ENCODE measurements at places on chromosomes 12 and 14.

DNA sequence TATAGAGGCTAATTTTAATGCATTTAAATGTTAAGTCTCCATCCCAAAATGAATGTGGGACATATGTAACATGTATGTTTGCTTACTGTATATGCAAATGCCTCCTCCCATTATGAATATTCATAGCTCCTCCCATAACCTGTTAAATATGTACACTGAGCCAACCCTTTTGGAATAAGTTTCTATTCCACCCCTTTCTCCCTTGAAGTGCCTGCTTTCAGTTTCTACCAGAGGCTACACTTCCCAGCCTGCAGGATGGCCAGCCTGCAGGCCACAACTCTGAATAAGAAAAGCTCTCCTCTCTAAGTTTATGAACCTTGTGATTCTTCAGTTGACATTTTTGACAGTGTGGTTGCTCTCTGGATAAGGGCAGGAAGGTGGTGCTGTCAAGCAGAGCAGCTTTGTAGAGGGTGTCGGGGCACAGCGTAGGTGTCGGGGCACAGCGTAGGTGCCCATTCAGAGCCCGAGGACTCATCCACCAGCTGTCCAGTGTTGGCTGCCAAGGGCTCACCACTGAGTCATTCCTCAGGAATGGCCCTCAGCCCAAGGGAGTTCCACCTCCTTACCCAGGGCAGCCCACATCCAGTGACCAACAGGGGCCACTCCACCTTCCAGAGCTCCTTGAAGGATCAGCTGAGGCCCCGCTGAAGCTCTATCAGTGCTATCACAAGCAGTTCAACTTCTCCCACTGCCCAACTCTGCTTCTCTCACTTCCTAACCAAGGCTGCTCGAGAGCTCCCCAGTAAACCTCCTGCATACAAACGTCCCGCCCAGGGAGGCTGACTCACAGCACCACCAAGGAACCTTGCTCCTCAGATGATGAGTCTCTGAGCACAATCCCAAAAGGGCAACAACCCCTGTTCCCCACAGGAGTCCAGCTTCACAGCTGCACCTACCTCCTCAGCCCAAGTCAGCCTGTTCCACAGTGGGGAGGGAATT is 31.4 kb downstream of the VWF start:
- DNase-seq: peak; percentile 72

GRCh38 chr14:89870316-89870715 is 84.2 kb downstream of the EFCAB11 start:
- no peak for DNase-seq

- DNase-seq: no peak
These were observed 62.6 kb upstream of the BICD1 start for GRCh38 chr12:32043928-32044549.

DNA sequence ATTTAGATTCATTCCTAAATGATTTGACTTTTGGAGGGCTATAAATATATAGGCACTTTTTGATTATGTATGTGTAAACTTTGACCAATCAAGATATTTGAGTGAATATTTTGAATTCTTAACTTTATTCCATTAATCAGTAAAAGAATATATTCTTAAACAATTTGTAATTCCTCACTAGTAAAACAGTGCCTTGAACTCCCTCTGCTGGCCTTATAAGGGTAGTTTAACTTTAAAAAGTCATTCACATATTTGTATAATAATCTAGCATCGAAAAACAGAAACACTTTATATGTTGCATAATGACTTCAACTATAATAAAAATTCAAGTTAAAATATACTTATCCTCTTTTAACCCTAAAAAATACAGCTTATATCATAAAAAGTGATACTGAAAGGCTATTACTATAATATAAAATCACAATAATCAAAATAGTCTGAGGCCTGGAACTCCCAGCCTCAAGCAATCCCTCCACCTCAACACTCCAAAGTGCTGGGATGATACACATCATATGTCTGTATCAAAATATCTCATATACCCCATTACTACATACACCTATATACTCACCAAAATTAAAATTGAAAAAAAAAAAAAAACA is 31.2 kb downstream of the CCDC59 start:
- peak; percentile 48 for DNase-seq

DNA sequence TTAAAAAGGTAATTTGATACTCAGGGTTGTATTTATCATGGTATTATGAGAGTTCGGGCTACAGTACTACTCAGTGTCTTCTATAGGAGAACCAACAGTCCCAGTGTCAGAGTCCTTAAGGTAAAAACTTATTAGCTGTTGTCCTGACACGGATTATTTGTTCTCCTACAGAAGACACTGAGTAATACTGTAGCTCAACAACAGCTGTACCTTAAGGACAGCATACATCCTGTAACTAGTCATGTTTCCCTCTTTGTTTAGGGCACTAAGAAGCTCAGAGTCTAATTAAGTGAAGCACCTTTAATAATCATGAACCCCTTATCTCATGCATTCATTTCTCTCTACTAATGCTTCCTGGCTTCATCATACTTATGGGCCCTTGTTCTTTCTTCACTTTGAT is 33.9 kb downstream of the ARF6 start:
- DNase-seq: no peak

- no peak for DNase-seq
These were observed 13.6 kb downstream of the PAH start for GRCh38 chr12:102903337-102904007.

- no peak for DNase-seq
These were observed 45.4 kb upstream of the GZMB start for GRCh38 chr14:24679248-24679961.

DNA sequence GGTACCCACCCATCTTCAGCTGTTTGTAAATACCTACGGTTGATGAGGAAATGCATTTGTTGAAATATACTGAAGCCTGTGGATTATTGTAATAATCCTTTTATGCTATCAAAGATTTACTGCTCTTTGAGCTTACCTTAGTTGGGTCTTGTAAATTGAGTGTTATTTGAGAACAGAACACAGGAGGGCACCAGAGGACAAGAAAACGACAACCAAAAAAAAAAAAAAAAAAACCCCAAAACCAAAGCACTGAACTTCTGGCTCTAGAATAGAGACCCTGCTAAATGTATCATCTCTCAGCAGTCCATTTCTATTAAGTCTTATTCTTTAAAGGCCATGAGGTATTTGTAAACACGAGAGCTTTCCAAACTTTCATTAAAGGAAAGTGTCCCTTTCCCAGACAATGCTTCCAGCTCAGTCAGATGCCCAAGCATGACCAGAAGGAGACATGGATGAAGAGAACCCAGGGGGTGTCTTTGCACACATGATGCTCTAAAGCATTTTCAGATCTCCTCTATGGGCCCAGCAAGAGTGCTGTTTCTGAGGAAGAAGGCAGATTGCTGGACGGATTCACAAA is 763.9 kb downstream of the NRXN3 start:
- DNase-seq: no peak

GRCh38 chr12:105418229-105418628 is 87.7 kb downstream of the C12orf75 start:
- no peak for DNase-seq

DNA sequence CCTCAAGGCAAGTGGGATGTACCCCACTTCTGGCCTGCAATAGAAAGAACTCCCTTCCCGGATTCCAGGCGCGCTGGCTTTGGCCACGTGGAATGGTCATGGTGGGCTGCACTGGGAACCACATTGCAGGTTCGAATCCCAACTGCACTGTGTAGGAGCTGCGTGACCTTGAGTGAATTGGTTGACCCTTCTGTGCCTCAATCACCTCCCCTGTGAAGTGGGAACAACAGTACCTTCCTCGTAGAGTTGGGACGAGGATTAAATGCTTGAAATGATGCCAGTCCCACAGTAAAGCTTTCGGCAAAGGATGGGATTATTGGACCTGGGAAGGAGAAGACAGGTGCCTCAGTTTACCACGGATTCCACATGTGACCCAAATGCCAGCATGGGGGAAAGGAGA is 36.8 kb upstream of the MYL2 start:
- no peak for DNase-seq

DNA sequence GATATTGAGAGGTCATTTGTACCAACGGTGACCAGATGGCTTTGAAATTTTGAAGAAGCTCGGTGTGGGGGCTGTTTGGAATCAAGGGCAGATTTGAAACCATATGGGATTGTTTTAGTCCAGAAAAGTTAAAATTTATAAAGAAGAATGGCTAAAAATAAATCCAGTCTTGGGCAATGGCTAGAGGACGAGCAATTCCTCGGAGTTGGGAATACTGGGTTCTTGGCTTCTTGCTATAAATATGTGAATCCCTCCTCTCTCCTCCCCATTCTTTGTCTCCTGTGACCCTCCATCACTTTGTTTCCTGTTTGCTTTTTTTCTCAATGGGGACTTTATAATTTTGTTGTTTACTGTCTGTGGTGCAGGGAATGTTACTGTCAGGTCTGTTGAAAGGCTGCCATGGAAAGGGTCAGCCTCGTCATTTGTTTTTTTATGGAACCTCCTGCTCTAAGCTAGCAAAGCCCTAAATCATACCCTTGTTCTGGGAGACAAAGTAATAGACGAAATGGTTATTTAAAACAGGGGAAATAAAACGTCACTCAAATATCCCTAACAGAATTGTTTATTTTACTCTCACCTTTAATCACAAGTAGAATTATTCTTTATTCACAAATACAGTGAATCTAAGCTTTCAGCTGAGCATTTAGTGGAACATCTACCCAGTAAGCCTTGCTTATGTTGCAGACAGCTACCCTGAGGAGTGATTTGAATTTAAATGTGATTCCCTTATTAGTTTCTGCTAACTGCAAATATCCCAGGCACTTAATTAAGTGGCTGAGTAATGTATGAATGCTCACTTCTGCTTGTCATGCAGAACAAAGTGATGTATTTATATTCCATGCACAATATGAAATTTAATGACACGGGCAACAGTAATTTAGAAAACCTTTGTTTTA is 273.1 kb upstream of the NOVA1 start:
- no peak for DNase-seq

GRCh38 chr14:102853648-102854047 is 68.8 kb upstream of the AMN start:
- peak; percentile 25 for DNase-seq

- no peak for DNase-seq
These were observed 38.0 kb downstream of the PTGER2 start for GRCh38 chr14:52352061-52352491.

- no peak for DNase-seq
These were observed 161.3 kb upstream of the CCND2 start for GRCh38 chr12:4112290-4112689.

DNA sequence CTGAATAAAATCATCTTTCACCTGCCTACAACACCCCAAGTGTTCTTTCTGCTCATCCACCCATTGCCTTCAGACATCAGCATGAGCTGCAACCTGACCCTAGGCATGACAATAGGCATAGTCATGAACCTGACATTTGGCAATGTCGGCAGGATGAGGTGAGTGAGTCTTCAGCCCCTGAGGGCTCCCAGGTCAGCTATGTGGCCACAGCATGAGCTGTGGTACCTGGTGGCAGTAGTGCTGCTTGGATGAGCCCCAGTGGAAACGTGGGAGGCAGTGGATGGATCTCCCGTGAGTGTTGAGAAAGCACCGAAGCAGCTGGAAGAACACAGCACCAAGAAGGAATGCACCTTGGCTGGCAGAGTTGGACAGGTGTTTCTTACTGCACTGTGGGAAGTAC is 334.8 kb upstream of the FAR2 start:
- no peak for DNase-seq

DNA sequence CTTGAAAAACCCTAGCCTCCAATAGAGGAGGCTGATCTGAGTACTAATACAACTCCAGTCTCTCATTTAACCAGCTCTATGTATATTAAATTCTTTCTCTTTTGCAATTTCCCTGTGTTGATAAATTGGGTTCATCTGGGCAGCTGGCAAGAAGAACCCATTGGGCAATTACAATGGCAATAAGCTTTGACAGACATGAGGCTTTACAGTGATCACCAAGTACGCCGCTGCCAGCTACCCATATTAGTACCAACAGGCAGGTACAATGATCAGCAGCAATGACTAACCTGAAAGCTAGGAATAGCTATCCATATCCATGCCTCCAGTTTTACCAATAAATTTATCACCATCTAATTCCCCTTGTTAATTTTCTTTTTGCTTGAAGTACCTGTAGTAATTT is 54.5 kb downstream of the OSBPL8 start:
- no peak for DNase-seq

- DNase-seq: no peak
These were observed 36.1 kb upstream of the PRICKLE1 start for GRCh38 chr12:42625611-42626010.

DNA sequence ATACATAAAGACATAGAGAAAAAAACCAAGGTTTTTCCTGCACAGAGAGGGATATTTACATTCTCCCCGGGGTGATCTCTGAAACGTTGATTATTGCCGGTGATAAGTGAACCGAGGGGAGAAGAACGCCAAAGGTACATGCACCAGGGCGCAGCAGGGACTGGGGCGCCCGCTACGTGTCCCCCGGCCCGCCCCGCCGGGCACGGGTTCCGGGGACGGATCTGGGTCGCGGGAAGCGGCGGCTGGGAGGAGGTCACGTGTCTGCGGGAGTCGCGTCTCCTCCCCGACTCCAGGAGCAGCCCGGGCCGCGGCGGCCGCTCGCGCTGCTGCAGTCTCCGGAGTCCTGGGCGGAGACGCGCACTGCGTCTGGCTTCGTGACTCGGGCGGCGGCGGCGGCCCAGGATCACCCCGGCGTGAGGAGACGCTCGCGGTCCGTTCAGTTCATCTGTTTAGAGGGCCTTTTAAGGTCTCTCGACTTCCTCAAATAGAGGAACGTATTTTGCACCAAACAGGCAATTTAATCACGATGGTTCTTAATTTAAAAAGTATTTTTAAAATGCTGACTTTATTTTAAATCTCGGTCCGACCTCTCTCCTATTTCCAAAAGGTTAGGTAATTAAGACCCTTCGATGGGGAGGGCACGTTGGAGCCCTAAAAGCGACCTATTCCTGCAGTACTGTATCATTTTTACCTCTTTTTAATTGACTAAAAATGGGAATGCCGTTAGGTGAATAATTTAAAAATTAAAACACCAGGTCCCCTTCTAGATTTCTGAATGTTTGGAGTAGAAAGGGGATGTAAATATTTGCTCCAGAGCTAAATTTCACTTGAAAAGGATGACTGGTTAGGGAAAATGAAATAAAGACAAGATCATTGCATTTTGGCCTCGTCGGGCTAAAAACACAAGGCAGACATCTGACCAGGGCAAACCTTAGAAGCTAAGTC is 1.8 kb upstream of the BHLHE41 start:
- DNase-seq: peak; percentile 79

Measured in suppressor macrophage (primary cell).